ENCODE measurements at places on chromosomes 7 and 10.

DNA sequence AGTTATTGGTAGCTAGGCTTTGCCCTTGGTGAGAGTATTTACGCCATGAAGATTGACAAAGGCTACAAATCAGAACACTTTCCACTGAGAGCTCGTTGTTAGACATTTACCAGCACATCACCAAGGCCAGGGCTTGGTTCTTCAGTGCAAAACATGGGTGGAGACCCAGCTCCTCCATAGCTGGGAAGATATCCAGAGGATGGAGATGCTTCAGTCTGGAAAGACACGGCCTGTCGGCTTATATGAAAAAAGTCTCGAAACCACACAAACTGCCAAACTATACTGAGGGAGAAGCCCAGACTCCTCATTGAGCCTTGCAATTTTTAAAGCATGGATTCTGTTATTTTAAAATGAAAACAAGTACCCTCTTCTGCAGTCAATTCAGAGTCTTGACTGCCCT, 83.4 kb upstream of the ANLN start:
- DNase-seq, result no peak

GRCh38 chr7:92835261-92835850, 1.0 kb downstream of the CDK6 start:
- peak; percentile 78 for DNase-seq

GRCh38 chr7:1939434-1940401, 269.6 kb downstream of the ELFN1 start:
- DNase-seq, result no peak

GRCh38 chr10:83372646-83373045, 766.7 kb upstream of the GHITM start:
- DNase-seq, result no peak

GRCh38 chr10:83184641-83185040, 954.7 kb upstream of the GHITM start:
- DNase-seq, result no peak

- DNase-seq, result no peak
Observed at GRCh38 chr10:1603181-1603580, 134.1 kb downstream of the ADARB2 start.

- peak; percentile 88 for DNase-seq
Observed at GRCh38 chr10:102450374-102451104, 804 bp downstream of the C10orf95 start.

- no peak for DNase-seq
Observed at GRCh38 chr7:29430279-29430949, 133.2 kb upstream of the PRR15 start.

GRCh38 chr10:4196183-4196582, 411.2 kb upstream of the KLF6 start:
- no peak for DNase-seq

GRCh38 chr7:138753610-138754009, 44.2 kb upstream of the TMEM213 start:
- no peak for DNase-seq

DNA sequence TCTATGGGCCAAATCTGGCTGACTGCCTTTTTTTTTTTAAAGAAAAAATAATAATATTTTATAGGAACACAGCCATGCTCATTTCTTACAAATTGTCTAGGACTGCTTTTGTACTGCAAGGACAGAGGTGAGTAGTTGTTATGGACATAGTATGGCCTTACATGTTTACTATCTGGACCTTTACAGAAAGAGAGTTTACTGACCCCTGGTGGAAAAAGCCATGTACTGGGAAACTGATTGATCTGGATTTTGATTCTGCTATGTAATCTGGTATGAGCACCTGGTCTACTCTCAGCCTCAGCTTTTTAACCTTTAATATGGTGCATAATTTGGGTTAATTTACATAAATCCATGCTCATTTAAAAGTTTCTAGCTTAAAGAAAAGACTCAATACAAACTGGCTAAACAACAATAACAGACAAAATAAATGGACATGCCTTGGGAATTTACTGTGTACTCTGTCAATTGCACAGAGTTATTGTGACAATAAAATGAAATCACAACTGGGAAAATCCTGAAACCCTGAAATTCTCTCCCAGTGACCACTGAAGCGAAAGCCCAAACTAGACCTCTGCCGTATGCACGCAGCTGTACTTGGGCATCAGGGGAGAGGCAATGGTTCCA, 260.7 kb downstream of the BMPER start:
- DNase-seq, result no peak

DNA sequence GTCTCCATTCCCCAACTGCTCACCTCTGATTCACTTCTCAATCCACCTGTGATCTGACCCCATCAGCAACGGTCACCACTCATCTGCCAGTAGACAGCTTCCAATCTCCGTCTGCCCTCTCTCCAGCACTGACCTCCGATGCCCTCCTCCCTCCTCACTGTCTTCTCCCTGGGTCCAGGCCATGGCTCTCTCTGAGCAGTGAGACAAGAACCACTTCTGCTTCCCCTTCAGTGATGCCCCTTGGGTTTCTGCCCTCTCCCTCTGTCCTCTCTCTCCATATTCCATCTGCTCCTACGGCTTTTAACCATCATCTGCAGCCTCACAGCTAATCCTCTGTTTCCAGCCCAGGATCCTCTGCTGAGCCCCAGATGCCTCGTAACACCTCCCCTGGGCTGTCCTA, 55.5 kb upstream of the OPALIN start:
- DNase-seq, result peak; percentile 22

- DNase-seq, result no peak
Observed at GRCh38 chr10:88545359-88545758, 37.8 kb downstream of the RNLS start.

DNA sequence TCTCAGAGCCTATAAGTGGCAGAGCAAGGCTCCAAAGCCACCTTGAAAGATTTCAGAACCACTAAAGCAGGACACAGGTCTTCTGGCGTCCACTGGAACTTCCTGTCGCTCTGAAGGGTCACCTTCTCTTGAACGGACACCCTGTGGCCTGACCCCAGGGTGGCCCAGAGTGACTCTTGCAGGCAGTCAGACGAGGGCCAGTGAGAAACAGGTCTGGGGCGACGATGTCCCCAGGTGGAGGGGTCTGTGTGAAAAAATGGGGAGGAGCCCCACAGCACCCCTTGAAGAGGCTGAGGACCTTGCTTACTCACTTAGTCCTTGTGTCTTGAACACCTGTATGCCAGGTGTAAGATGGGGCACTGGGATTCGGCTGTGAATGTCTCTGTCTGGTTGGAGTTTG, 946 bp upstream of the RASGEF1A start:
- DNase-seq, result no peak

DNA sequence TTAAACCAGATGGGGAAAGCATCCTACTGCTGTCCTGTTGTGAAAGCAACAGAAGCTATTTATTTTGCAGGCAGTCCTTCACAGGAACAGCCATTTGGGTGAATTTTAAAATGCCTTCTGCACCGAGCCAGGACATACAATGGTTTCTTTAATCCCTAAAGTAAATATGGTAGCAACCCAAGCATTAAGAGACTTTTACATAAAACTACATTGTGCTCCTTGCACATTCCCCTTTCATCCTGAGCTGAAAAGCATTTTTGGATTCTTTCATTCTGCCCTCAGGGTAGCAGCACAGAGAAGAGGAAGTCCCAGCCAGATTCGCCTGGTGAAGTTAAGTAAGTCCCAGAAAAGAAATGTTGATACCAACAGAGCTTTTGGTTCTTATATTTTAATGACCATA, 84.0 kb upstream of the FAM3C start:
- no peak for DNase-seq

DNA sequence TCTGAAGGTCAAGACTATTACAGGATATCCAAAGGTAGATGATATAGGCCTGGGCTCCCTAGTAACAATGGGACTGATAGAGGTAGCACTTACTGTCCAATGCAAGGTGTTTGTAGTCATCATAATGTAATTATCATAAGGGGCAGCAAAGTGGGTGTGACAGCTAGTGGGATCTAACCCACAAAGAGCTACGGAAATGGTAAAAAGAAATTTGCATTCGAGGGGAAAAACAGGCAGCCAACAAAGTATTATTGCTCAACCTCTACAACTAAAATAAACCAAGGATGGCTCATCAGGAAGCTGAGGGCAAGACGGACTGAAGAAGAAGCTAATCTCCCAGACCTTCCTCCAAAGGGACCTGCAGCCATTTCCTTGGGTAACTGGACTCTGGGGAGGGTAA, 211.0 kb downstream of the WDR11 start:
- no peak for DNase-seq

DNA sequence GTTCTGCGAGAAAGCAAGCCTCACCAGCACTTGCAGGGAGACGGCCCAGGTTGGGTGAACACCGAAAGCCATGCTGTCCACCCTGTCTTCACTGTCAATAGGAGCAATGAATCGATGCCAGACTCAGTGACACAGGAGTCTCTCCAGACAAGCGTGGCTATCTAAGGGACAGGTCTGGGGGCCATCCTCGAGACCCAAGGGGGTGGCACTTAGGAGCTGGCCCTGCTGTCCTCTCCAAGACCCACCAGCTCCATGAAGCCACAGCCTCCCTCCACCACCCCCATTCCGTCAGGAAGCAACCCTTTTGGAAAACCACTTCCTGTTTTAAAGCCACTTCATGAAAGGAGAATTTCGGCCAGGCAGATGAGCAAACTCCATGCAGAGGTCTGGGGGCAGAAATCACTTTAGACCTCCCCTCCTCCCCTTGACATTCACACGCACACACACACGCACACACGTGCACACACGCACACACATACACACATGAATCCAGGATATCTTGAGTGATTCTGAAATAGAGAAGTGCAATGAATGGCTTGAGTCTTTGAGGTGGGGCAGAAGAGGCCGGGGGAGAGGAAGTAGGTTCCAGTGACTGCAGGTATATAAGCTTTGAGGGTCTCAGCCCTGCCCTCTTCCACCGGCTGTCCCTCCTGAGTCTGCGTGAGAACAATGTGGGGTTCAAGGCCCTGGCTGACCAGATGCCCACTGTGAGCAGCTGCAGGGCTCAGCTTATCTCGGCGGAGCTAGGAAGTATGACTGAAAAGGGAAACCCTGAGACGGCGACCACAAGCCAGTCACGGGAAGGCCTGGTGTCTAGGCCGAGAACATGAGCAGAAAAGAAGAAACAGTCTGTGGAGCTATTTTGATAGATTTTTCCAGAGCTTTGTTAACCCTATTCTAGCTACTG, 25.0 kb downstream of the RGS10 start:
- no peak for DNase-seq

DNA sequence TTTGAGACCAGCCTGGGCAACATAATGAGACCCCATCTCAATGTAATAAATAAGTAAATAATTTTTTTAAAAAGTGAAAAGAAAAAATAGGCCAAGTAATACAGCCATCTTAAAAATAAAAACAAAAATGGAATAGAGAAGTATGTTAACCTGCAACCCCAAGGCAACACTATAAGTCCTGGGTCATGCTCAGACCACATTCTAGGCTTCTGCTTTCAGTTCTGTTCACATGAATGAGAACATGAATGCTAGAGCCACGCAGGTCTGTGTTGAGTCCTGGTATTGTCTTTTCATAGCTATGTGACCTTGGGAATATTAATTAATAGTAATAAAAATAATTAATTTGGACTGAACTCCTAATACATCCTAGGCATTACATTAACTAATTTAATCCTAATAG, 284.0 kb downstream of the AUTS2 start:
- DNase-seq, result no peak

DNA sequence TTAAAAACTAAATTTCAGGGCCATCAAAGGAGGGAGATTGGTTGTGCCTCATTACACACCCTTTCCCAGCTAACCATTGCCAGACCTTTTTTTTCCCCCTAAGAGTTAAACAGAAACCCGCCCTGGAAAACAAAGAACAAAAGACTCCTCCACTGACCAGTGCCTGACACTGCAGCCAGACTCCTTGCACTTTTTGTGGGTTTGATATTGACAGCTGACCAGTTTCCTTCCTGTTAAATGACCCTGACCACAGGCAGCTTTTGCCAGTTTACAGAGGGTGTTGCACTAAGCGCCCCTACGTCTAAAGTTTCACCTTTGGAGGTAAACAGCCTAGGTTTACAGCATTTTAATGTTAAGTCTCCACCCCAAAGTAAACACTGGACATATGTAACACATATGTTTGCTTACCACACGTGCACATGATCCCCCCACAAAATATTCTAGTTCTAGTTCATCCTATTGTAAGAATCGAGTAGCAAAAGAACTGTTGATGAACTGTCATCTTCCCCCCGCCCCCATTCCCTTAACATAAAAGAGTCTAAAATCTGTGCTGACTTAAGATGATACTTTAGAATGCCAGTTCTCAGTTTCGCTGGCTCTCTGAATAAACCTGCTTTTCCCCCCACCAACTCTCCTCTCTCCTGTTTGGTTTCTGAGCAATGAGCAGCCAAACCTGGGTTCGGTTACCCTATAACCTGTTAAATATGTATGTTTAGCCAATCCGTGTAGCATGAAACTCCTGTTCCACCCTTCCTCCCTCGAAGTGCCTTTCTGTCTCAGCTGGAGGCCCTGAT, 38.0 kb downstream of the FOXI2 start:
- DNase-seq, result no peak

DNA sequence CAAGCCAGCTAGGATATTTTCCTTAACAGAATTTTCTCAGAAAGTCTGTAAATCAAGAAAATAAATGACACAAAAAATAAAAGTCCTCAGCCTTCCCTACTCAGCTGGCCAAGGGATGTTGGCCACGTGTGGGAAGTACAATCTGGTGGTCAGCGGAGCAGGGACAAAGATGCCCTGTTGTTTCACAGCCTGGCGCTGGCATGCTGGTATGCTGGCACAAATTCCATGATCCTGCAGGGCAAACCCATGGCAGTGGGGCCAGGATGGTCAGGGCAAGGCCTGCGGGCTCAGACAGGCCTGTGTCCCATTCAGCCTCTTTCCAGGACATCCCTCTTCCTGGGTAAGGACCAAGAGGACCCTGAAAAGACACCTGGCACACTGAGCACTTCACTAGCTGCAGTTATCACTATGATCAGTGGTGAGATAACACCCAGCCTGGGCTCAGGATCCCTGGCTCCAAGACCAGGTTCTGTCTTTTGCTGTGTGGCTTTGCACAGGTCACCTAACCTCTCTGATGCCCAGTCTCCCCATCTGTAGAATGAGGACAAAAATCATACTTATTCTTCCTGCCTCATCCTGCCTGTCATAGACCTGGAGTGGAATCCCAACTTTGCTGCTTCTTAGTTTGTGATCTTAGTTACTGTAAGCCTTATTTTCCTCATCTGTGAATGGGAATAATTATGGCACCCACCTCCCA, 10.8 kb upstream of the HSPA12A start:
- peak; percentile 64 for DNase-seq

DNA sequence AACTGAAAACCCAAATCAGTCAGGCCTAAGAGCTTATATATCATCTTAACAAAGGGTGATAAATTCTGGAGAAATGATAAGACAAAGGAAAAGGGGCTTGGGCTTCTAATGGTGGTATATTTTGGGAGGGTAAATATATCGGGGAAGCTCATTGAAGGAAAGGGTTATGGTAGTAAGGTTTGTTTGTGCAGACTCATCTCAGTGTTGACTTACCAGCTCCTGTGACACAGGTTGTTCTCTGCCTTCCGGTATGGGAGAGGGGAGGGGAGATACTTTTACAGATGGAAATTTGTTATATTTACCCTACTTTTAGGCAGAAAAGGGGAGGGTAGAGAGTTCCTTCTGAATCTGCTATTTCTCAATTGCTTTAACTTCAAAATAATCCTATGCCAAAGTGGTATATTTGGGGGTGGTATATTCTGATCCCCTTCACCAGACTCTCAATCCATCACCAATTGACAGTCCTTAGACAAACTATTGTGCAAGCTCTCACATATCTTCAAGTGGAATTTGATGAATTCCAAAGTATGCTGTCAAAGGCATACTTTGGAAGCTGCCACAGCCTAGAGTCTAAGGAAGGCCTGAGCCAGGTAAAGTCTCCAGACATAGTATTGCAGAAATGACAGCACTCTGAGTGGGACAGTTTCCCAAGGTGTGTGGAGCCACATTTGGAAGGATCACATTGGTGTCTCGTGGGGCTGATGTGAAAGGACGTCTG, 13.3 kb upstream of the PAPSS2 start:
- DNase-seq, result no peak

All from sigmoid colon (tissue), 7 donors.